ENCODE measurements at places on chromosomes 1 and 21.

DNA sequence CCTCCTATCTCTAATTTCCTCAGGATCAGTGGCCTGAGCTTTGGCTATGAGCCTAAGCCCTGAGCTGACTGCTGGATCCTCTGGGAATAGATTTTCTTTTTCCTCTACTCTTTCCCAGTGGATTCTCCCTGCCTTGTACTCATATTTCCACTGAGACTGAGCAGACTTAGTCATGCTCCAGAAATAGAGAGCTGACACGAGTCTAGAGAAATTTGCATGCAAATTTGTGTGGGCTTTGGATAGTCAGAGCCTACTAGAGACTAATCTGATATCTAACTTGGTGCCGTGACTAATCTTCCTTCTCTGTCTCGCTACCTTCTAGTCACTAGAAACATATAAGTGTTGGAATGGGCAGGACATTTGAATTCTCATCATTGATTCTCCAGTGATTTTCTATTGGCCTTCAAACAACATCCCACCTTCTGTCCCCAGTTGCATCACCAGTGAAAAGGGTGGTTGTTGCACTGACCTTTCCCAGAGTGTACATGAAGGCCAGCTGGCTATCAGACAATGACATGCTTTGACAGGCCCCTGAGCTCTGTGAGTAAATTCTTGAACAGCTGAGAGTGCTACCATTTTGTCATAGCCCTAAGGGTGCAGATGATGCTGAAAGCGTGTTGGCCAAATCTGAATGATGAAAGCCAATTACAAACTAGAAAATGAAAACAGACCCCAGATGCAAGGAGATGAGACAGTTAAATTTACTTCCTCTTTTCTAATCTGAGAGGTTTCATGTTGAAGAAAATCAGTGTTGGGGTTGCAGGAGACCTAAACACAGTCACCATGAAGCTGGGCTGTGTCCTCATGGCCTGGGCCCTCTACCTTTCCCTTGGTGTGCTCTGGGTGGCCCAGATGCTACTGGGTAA, at the start of gene FCRLA:
TSS of gene FCRLA (plus strand) at position 748 of the 866 bp plus-strand sequence. CDS start at position 784, 36 bp downstream.
- no peak for DNase-seq

- no peak for DNase-seq
These were observed 175.1 kb downstream of the CAMTA1 start for GRCh38 chr1:6960291-6960811.

DNA sequence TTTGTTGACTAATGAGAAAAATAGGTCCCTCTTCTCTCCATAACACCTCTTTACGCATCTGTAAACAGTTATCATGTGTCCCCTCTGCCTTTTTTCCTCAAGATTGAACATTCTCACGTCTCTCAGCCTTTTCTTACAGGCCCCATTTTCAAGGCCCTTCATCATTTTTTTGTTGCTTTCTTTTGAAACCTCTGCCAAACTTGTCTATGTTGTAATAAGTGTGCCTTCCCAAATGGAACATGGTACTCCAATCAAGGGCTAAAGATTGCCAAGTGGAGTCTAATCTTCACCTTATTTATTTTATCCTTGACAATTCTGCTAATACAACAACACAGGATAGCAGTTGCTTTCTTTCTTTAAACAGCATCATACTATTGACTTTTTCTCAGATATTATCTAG, 280.3 kb downstream of the USH2A start:
- no peak for DNase-seq

- DNase-seq, result no peak
These were observed 147.9 kb upstream of the VANGL1 start for GRCh38 chr1:115493834-115494233.

Data from lower leg skin (tissue), 4 donors.